ENCODE measurements at places on chromosomes 13 and 19. TPM values are rescaled to one million over a fixed set of nuclear protein-coding genes. Genes with fewer than 3 reads are reported as not detected.

Gene ZNF536
- total RNA-seq, result 8.9 TPM

Gene ZNF787
- total RNA-seq, result 11.3 TPM

Gene CBY2
- total RNA-seq, result not detected

Gene VSIG10L
- total RNA-seq, result 2.3 TPM

Gene CNN1
- 10.8 TPM for total RNA-seq

Gene FLT3
- 0.59 TPM for total RNA-seq

Gene LHB
- total RNA-seq, result not detected

Gene ESD
- total RNA-seq, result 113 TPM

Gene NBEA
- total RNA-seq, result 29.7 TPM

Gene TNFRSF19
- total RNA-seq, result 69.0 TPM

Gene GPR12
- 0.69 TPM for total RNA-seq

Gene SOX1
- total RNA-seq, result not detected

Gene CGB3
- total RNA-seq, result not detected

Gene PTGIR
- total RNA-seq, result 3.8 TPM

Gene TMPRSS9
- total RNA-seq, result 0.20 TPM

Gene LILRB5
- 4.1 TPM for total RNA-seq

Gene SLC25A41
- 0.49 TPM for total RNA-seq

Gene ZNF460
- 95.8 TPM for total RNA-seq

Gene FBXO27
- total RNA-seq, result 4.7 TPM

Gene PROZ
- total RNA-seq, result not detected
